ENCODE measurements at places on chromosomes 4 and X. TPM values are rescaled to one million over a fixed set of nuclear protein-coding genes. Genes with fewer than 3 reads are reported as not detected.

- DNase-seq = no peak
Observed at GRCh38 chr4:138242834-138243156, 646 bp upstream of the SLC7A11 start.

GRCh38 chrX:4380710-4381109, 667.3 kb upstream of the PRKX start:
- DNase-seq = no peak

GRCh38 chr4:182968917-182969650, 51.9 kb upstream of the DCTD start:
- no peak for DNase-seq

SSX1 gene
- total RNA-seq = not detected

TRMT10A gene
- 12.5 TPM for total RNA-seq

NXF2B gene
- total RNA-seq = not detected

CRMP1 gene
- total RNA-seq = 1.3 TPM

SPANXC gene
- total RNA-seq = not detected
